ENCODE measurements at places on chromosomes 11 and 22.

- DNase-seq: no peak
These were observed 2.7 kb downstream of the MUC5B start for GRCh38 chr11:1225386-1226225.

DNA sequence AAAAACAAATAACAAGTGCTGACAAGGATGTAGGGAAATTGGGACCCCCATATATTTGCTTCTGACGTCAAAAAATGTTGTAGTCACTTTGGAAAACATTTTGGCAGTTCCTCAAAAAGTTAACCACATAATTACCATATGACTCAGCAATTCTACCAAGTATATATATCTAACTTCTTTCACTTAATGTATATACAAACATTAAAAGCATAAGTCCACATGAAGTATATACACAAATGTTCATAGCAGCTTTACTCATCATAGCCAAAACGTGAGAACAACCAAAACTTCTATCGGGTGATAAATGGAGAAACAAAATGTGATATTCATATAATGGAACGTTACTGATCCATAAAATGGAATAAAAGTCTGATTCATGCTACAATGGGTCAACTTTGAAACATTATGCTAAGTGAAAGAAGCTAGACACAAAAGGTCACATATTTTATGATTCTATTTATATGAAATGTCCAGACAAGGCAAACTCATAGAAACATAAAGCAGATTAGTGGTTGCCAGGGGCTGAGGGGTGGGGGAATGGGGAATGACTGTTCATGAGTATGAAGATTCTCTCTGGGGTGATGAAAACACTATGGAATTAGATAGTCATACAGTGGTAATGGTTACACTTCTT, 48.7 kb upstream of the TEAD1 start:
- DNase-seq: peak; percentile 76

GRCh38 chr22:38316364-38317121, 690 bp downstream of the CSNK1E start:
- peak; percentile 40 for DNase-seq

- DNase-seq: no peak
These were observed 6.4 kb downstream of the FGF19 start for GRCh38 chr11:69697469-69697843.

GRCh38 chr22:31639436-31640039, 22.5 kb downstream of the PISD start:
- no peak for DNase-seq

DNA sequence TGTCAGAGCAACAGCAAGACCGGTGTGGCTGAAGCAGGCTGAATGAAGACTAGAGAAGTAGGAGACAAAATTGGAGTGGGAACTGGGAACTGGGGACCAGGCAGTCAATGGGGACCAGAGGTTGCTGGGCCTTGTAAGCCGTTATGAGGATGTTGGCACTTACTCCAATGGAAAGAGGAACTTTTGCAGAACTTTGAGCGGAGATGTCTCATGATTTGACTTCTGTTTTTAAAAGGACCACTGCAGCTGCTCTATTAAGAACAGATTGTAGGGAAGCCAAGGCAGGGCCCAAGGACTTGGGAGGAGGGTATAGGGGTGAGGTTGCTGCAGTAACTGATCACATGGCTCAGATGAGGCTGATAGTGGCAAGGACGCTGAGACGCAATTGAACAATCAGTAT, 34.2 kb downstream of the IL18 start:
- no peak for DNase-seq

DNA sequence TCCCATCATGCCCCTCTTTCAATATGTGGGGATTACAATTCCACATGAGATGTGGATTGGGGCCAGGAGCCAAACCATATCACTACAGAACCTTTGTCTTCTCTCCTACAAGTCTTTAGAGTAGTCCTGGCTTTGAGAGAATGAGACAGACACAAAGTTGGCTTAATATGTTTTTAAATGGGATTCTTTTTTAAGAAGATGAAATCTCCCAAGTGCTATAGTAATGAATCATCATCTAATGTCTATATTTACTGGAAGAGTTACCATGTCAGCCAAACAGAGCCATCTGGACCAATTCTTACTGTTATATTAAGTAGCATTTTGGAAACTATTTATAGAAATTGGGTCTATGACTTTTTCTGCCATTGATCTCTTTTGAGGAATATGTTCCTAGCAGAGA, 38.1 kb upstream of the CARD18 start:
- peak; percentile 86 for DNase-seq

DNA sequence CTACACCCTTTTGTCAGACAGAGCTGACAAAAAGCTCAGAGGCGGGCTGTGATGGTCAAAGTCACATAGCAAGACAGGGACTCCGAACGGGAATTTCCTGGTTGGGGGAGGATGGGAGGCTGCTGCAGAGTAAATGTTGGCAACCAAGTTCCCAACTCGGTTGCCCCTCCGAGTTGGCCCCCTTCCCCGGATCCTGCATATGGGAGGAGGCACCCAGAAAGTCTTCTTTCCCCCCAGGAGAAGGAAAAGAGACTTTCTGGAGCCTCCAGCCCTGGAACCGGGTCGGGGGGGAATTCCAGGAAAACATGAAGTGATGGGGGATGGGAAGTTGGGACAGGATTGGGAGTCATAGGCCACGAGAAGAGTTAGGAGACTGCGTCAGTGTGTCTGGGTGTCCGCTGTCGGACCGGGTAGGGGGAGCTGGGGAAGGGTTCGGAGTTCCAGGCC, 614 bp downstream of the SELENOM start:
- no peak for DNase-seq

GRCh38 chr11:62461740-62462507, 43.1 kb downstream of the SCGB1A1 start:
- peak; percentile 86 for DNase-seq

DNA sequence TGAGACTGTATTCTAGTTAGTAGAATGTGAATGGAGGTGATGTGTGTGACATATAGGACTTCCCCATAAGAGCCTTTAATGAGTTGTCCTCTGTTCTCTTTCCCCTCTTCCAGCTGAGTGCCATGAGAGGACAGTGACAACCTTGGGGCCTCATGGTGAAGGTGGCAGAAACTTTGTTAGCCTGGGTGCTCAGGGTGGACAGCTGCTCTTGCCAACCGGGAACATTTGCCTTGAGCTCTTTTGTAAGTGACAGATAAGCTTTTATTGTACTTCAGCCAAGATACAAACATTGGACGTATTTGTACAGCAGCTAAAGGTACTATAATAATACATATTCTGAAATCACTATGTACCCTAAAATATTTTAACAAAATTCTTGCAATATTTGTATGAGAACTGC, 33.0 kb upstream of the PLET1 start:
- no peak for DNase-seq

DNA sequence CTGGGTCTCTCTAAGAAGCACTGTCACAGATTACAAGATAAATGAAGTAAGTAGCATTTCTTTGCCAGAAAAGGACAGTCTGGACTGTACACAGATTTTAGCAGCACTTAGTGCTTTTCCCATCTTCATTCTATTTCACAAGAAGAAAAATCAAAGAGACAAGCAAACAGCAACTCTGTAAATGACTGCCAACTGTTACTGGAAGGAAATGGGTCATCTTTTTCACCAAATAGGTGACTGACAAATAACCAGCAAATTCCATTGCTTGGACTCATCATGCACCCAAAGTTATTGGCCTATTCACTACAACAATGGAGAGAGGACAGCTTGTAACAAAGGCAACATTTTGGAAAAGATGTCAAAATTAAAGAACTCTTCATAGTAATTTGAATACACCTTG, 28.9 kb upstream of the CARD18 start:
- DNase-seq: peak; percentile 76

DNA sequence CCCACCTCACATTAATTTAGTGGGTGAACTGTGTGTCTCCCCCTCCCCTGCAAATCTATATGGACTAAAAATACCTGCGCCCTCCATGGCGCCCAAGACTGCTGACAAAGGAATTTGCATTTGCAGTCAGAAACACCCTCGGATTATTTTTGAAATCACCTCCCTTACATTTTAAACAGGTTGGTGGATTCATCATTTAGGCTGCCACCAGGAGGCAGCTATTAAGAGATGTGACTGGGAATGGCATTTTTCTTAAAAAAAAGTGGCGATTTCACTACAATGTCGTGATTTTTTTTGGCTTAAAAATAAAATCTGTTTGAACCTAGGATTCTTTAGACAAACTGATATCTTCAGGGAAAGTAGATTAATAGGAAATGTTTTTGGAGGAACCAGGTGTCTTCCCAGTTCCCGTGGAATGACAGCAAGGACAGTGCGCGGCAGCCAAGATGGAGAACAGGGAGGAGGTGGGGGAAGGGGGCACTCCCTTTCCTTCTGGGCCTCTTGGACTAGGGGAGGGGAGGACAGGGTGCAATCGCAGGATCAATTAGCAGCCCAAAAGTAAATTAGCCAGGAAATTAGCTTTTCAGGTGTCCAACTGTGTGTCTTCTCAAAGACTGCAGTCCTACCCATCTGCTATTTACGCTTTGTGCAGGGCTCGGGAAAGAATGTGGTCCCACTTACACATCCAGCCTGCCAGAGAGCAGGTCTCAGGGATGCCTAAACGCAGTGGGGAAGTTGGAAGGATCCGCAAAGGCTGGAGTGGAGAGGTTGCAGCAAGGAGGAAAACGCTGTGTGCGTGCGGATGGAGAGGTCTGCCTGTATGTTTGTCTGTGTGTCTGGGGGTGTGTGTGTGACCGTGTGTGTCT, 496.4 kb downstream of the NTM start:
- DNase-seq: no peak

GRCh38 chr11:117427356-117427874, 99.8 kb downstream of the CEP164 start:
- DNase-seq: no peak

Measured in M059J (cell line).